ENCODE measurements at places on chromosomes 2 and 18.

DNA sequence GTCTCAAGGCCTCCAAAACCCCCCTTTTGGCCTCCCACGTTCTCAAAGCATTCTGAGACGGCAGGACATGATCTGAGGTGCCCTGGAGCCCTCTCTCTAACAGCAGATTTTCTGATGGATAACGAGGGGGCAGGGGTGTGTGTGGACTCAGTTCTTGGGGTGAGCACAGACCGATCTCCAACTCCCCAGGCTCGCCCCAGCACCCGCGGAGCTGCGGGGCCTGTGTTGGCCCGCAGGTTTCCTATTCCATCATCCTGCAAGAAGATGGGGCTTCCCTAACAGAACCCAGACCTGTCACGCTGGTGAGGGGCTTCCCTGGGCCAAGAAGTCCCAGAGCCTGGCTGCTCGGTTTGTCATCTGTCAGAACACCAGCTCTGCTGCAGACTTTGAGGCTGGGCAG is 196.1 kb downstream of the ANAPC1 start:
- no peak for DNase-seq

- no peak for DNase-seq
Observed at GRCh38 chr2:67888351-67889005, 174.3 kb downstream of the C1D start.

DNA sequence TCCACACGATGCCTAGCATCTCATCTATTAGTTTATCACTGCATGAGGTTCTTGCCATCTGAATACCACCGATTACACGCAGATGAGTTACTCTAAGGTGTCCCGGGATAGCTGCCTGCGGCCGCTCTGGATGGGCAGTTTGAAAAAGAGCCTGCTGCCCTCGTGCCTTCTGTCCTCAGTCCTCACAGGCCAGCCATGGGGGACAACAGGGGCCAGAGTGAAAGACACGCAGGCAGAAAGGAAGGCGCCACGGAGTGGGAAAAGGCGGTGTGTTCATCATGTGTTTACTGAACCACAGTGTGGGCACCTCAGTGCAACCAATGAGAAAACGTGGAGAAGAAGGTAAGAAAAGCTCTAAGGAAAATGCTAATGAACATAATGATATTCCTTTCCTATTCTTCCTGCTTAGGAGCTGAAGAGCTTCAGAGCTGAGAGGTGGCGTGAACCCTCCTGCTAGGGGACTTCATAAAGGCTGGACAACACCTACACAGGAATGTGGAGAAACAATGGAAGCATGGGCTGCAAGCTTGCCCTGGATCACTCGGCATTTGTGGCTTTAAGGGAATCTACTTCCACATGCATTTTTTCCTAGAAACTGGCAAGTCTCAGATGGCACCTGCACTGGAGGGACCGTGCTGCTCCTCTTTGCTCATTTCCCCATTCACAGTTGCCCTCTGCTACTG is 50.9 kb downstream of the CABYR start:
- no peak for DNase-seq

DNA sequence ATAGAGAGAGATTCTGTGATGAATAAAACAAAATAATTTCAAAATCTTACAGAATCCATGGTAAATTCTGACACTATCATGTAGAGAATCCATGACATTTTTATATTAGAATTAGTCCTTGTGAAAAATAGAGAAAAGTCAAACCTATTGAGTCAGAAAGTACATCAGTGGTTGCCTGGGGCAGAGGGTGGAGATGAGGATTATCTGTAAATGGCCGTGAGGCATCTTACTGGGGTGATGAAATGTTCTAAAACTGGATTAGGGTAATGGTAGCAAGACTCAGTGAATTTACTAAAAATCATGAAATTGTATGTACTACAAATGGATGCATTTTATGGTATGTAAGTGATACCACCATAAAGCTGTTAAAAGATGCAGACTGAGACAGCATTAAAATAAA is 323.1 kb downstream of the SLC8A1 start:
- DNase-seq = no peak

DNA sequence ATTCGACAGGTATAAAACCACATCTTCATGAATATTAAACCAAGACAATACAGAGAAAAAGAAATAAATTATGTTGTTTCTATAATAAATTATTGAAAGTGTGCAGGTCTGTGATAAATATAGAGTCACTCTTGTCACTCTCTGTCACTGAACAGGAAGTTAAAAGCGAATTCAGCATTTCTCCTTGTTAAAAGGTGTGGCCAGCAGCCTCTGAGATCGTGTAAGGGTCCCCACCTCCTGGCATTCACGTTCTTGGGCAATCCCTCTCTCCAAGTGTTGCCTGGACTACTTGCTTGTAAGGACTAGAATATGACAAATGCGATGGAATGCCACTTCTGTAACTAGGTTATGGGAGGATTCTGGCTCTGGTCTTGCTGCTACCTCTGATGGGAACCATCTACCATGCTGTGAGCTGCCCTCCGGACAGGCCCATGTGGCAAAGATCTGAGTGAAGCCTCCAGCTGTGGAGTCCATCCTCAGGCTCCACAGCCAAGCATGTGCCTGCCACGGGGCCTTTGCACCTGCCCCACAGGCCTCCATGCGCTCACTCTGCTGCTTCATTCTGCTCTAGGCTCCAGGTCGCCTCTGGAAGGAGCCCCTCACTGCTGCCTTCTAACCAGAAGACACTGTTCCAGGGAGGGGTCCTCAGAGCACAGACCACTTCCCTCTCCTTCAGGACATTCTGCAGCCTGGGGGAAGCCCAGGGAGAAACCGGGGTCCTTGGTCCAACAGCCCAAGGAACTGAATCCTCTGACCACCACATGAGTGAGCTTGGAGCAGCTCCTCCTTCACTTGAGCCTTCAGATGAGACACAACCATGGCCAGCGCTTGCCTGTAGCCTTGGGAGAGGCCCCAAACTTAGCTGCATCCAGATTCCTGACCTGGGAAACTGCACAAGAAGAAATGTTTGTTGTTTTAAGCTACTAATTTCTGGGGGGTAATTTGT is 202.9 kb upstream of the HDAC4 start:
- no peak for DNase-seq

DNA sequence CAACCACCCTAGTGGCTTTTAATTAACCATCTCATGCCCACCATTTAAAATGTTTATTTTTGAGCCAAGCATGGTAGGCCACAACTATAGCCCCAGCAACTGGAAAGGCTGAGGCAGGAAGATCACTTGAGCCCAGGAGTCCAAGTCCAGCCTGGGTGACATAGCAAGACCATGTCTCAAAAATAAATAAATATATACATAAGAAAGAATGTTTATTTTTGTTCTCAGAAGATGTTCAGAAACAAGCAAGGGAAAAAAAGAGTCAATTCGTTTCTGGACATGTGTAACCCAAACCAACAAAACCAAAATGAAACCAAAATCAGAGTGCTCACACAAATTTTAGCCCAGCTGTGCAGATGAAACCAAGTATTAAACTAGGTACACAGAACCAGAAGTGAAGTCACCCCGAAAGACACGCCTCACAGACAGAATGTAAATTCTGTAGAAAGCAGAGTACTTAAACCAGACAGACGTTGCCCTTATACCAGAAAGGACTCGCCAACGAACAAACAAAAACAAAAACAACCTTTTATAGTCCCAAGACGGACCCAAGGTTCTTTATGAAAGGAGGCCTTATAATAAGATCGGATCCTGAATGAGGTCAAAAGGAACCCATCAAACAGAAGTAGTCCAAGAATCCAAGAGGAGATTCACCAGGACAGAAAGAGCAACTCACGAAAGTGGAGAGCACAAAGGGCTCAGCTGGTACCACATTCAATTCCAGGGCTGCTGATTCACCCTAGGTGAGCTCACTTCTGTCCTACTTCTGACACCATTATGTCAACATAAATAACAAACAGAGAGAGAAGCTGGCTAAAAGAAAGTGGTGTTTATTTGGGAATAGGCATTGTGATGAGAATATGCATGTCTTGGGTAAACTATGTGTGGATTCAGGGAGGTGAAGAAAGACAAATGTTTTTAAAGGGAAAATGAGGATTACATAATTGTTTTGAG is 31.8 kb upstream of the MTCL1 start:
- DNase-seq = no peak

- no peak for DNase-seq
Observed at GRCh38 chr18:27276479-27276878, 91.4 kb upstream of the CHST9 start.

- DNase-seq = no peak
Observed at GRCh38 chr2:68458981-68459380, 8.1 kb downstream of the FBXO48 start.

DNA sequence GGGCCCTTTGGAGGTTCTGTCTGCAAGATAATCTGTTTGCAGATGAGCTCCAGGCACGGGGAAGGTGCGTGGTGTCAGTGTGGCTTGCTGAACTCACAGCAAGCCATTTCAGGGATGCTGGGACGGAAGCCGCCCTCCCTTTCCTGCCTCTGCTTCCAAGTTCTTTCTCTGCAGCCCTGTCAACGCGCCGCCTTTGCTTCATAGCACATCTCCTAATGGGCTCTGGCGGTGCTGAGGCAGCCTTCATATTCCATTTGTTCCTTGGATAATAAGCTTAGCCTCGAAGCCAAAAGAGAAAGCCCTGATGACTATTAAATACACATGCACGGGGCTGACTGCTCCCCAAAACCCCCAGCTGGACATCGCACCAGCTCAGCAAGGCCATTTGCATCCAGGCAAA is 81.7 kb upstream of the TAF1B start:
- DNase-seq = no peak

DNA sequence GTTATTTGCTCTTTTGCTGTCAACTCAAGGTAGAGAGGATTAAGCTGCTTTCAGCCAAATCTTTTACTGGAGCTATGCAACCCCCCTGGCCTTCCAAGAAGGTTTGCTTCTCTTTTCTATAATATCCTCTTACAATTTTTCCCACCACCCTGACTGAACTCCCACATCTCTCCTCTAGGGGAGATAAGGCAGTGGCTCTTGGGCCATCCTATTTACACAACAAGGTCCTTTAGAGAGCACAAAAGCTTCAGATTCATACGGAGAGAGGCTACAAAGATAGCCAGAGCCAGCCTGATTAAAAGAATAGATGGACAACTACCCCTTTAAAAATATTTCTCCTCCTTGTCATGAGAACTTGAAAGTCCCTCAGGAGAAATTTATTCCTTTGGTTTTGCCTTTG is 95.7 kb downstream of the TPGS2 start:
- no peak for DNase-seq

DNA sequence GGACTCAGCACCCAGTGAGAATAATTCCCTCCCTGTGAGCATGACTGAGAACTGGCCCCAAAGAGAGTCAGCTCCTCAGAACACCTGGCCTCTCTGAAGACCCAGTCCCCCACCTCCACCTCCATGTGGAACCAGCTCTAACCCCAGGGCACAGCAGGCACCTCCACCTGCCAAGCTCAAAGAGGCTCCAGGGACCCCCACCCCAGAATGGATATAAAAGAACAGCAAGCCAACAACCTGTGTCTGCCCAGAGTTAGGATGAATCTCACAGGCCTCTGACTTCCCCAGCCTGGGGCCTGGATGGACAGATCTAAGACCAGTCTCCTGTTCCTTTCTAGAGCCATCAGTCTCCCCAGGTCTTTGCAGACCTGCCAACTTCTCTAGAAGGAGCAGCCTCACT is 498.5 kb downstream of the EIPR1 start:
- DNase-seq = no peak

GRCh38 chr2:191023235-191023679 is 9.3 kb upstream of the STAT1 start:
- DNase-seq = no peak

GRCh38 chr18:48705531-48705930 is 166.7 kb downstream of the CTIF start:
- DNase-seq = no peak

GRCh38 chr2:46329803-46330775 is 32.9 kb downstream of the EPAS1 start:
- peak; percentile 52 for DNase-seq

- DNase-seq = no peak
Observed at GRCh38 chr18:44818668-44819403, 138.1 kb downstream of the SETBP1 start.

DNA sequence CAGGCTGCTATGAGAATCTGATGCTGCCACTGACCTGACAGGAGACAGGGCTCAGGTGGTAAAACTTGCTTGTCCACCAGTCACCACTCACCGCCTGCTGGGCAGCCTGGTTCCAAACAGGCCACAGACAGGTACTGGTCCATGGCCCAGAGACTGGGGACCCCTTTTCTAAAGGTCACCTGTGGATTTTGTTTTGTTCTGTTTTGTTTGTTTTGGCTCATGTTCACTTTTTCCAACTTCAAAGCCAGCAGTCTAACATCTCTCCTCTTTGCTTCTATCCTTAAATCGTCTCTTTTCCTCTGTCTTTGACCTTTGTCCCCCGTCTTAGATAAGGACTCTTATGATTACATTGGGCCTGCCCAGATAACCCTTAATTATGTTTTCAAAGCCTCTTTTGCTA is 3.3 kb upstream of the CERKL start:
- DNase-seq = no peak

Measured in Caki2 (cell line).